ENCODE measurements at places on chromosomes 3 and 15. TPM values are rescaled to one million over a fixed set of nuclear protein-coding genes. Genes with fewer than 3 reads are reported as not detected.

Gene WNT5A
- 11.1 TPM for polyA plus RNA-seq

Gene C2CD4A
- polyA plus RNA-seq = 0.13 TPM

Gene ENTPD3
- polyA plus RNA-seq = 4.2 TPM

Gene CMTM7
- polyA plus RNA-seq = 1.6 TPM

Gene CCDC80
- 6.2 TPM for polyA plus RNA-seq

Gene MYZAP
- polyA plus RNA-seq = 38.2 TPM

Gene NIT2
- polyA plus RNA-seq = 35.8 TPM

Gene GOLGA6L4
- 2.1 TPM for polyA plus RNA-seq

Gene ZIC4
- not detected for polyA plus RNA-seq

Gene GPR171
- 1.5 TPM for polyA plus RNA-seq

Gene CEMIP
- 2.0 TPM for polyA plus RNA-seq

Gene SH2D7
- polyA plus RNA-seq = not detected

Gene SHF
- polyA plus RNA-seq = 2.1 TPM

Gene DAZL
- polyA plus RNA-seq = not detected

Gene TGM5
- 9.5 TPM for polyA plus RNA-seq

All from esophagus (tissue), 2 donors.